ENCODE measurements at places on chromosomes 16 and 17.

DNA sequence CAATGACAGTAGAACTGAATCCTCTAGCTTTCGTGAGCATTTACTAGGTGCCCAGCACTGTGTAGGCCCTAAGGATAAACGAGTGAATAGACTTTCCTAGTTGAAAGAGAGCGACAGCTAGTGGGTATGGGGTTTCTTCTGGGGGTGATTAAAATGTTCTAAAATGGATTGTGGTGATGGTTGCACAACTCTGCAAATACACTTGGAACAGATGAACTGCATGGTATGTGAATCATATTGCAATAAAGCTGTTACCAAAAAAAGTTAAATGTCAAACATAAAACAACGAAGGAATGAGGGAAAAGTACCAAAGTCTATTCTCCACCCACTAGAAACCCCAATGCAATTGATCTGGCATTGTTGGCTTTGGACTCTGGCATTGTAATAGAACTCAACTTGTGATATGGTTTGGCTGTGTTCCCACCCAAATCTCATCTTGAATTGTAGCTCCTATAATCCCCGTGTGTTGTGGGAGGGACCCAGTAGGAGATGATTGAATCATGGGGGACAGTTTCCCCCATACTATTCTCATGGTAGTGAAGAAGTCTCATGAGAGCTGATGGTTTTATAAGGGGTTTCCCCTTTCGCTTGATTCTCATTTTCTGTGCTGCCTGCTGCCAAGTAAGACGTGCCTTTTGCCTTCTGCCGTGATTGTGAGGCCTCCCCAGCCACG lies 70.5 kb downstream of the MARF1 start:
- DNase-seq: no peak

GRCh38 chr16:1777375-1778199 lies 4.7 kb upstream of the MRPS34 start:
- DNase-seq: no peak

- DNase-seq: no peak
Measured at GRCh38 chr17:78665952-78666920, 89.0 kb upstream of the DNAH17 start.

DNA sequence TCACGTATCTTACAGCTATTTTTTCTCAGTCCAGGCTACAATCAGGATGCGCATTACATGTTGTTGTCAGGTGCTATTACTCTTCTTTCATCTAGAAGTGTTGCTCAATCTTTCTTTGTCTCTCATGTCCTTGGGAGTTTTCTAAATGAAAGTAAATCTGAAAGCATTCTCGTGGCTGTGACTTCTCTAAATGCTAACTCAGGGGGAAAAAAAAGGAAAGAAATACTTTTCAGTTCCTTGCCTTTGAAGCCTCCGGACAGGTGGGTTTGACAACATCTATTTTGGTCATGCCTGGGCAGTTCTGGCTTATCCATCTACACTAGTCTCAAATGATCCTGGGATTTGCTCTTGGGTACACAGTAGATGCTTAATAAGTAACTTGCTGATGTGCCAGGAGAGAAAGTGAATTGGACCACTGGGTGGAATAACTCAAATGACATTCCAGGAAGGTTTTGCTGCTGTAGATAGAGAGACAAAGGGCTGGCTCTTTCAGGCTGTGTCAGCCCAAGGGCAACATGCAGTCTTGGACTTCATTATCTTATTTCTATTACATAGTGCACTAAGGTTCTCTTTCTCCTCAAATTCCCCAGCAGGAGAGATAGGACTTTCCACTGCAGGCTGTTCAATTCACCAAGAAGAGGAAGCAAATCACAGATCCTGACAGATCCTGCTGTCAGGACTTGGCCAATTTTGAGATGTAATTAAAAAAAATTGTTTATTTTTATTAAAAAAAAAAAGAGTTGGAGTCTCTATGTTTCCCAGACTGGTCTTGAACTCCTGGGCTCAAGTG lies 63.6 kb upstream of the NFAT5 start:
- DNase-seq: no peak

DNA sequence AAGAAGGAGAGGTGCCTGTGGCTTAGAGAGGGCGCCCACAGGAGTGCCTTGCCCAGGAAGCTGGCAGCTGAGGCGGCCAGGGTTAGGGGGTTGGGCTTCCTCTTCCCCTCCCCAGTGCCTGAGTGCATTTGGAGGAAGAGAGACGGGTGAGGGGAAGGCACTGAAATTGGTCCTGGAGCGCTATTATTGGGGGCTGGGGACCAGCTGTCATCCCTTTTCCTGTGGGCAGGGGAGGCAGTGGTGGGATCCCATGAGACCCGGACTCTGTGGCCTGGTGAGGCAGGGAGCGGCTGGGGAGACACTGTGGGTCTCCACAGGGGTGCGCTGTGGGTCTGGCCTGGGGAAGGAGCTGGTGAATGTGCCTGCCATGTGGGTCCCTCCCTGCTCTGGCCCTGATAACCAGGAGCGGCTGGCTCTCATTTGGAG lies 259.7 kb downstream of the SEC14L1 start:
- no peak for DNase-seq

DNA sequence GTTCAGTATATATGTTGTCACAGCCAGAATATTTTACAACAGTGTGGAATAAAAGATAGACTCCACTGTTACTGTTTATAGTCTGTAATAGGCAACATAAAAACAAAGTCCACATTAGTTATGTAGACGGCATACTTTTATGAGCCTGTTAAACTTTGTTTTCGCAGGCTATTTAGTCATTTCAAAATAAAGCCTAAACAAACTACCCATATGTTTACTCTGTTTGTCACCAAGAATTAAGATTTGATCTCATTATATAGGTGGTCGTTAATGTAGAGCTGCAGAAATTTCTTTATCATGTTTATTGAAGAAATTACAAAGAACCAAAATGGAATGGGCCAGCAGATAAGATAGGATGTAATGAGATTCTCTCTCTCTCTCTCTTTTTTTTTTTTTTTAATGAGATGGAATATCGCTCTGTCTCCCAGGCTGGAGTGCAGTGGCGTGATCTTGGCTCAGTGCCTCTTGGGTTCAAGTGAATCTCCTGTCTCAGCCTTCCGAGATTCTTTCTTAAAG lies 943.8 kb upstream of the SOX9 start:
- DNase-seq: no peak

GRCh38 chr16:57025941-57026777 lies 36.8 kb downstream of the NLRC5 start:
- no peak for DNase-seq

GRCh38 chr16:67149276-67150046 lies 1.3 kb downstream of the B3GNT9 start:
- no peak for DNase-seq

DNA sequence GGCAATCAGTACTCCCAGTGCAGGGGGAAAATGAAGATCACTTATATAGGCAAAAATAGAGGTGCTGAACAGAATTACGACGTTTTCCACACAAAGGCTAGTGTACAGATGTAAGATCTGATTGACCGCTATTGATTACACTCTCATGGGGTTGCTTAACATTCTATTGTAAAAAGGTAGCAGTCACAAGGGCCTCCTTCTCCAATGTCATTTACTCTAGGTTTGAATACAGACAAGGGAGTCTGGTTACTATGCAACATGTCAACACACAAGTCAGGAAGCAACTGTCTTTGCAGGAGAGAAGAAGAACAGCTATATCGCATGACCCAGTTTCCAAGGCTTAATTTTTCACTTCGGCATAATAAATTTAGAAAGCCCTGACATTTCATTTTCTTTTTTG lies 7.9 kb downstream of the KRT37 start:
- DNase-seq: no peak

- no peak for DNase-seq
Measured at GRCh38 chr16:78528265-78528664, 428.8 kb downstream of the WWOX start.

- DNase-seq: no peak
Measured at GRCh38 chr16:77289331-77289809, 90.2 kb downstream of the SYCE1L start.

- no peak for DNase-seq
Measured at GRCh38 chr16:70250748-70251628, 752 bp downstream of the EXOSC6 start.

DNA sequence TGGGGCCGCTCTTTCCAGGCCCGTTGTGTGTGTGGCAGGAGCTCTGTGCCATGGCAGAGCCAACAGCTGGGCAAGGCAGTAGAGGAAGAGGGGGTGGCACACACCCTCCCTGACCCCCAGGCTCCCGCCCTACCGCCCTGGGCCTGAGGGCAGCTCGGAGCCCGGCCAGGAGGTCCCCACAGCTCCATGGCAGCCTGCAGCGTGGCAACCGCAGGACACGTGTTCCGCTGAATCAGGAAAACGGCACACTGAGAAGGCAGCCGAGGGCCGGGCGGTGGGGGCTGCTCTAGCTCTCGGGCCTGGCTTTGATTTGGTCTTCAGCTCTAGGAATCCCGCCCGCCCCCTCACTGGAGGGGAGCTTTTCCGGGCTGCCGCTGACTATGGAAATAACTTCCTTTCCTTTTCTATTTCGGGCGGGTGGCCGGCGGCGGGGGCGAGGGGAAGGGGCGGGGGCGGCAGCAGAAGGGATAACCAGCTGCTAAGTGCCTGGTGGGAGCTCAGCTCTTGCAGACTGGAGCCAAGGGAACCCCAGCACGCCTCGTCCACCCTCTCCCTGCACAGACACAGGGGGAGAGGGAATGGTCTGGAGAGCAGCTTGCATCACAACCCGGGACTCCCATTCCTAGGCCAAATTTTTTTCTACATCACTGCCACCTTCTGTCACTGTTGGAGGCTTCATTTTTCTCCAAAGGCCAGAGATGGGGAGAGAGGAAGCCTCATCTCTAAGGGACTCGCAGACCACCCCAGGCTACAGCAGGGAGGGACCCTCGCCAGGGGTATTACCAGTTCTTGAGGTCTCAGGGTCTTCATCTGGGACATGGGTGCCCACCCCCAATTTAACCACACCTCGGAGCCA lies 24.8 kb upstream of the MRPS23 start:
- DNase-seq: no peak

GRCh38 chr16:35425270-35425669 lies 1965.9 kb downstream of the TP53TG3F start:
- no peak for DNase-seq

DNA sequence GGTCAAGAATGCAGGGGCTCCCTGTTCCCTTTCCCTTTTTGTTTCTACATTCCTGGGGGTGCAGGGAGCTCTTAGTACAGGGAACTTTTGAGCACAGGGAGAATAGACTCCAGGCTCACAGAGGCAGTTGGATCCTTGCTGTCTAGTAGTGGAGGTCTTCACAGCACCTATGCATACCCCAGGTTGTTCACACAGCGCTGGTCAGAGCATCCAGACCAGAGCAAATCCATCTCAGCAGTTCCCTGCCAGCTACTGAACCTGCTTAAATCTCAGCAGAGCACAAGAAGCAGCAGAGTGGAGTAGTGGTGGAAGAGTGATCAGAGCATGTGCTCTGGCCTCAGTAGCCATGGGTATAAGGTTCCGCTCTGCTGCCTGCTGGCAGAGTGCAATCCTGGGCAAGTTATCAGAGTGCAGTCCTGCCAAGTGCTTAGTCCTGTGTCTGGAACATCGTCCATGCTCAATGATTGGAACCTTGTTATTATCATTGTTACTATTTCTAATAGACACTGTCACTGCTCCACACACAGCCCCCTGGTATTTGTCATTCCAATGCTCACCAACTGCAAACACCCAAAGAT lies 220.4 kb downstream of the CBLN1 start:
- no peak for DNase-seq

DNA sequence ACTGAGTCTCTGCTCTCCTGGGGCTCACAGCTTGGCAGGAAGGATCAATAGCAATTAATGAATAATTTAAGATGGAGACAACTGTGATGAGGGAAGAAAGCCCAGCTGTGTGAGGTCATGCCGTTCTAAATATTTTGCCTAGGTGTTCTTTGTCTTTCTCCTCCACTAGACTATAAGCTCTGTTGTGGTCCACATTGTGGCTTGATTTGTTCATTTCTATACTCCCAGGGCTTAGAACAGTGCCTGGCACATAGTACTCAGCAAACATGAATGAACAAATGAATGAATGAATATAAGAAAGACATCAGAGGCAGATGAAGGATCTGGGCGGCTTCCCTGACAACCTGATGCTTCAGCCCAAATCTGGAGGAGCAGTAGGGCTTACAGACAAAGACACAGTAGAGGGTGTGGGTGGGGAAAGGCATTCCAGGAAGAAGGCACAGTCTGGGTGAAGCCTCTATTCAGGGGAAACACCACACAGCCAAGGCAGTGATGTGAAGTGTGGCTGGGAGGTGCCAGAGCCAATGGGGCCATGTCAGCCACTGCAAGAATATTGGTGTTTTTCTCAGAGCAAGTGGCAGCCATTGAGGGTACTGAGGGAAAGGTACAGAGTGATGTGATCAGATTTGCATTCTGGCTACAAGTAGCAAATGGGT lies 8.3 kb downstream of the CDH13 start:
- DNase-seq: no peak

DNA sequence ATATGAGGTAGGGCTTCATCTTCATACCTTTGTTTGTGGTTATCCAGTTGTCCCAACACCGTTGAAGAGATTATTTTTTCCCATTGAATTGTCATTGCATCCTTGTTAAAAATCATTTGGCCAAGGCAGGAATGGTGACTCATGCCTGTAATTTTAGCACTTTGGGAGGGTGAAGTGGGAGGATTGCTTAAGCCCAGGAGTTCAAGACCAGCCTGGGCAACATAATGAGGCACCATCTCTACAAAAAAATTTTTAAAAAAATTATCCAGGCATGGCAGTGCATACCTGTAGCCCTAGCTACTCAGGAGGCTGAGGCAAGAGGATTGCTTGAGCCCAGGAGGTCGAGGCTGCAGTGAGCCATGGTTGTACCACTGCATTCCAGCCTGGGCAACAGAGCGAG lies 223.9 kb downstream of the TANC2 start:
- no peak for DNase-seq

DNA sequence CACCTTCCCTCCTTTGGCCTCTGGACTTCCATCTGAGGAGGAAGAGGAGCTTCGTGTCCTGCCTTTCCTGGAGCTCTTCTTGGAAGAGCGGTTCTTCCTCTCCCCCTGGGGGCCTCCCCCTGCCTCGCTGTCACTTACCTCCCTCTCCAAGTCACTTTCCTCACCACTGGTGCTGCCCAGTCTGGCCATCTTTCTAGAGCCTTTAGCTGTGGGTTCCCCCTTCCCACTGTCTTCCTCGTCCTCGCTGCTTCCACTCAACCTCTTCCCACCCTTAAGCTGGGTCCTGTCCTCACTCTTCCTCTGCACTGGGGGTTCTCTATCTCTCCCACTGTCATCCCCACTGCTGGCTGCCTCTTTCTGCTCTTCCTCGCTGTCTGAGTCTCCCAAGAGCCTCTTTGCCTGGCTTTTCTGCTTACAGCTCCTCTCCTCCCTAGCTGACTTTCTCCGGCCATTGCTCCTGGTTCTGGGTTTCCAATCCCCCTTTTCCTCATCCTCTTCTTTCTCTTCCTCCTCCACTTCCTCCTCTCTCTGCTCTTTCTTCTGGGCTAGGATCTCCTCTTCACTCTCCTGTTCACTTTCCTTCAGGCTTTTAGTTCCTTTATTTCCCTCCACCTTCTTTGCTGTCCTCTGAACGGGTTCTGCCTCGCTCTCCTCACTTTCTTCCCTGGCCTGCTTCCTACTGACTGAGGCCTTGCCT lies 1.4 kb downstream of the HIRIP3 start:
- DNase-seq: no peak

Data from SK-N-MC (cell line).